ENCODE measurements at places on chromosomes 2 and 18.

DNA sequence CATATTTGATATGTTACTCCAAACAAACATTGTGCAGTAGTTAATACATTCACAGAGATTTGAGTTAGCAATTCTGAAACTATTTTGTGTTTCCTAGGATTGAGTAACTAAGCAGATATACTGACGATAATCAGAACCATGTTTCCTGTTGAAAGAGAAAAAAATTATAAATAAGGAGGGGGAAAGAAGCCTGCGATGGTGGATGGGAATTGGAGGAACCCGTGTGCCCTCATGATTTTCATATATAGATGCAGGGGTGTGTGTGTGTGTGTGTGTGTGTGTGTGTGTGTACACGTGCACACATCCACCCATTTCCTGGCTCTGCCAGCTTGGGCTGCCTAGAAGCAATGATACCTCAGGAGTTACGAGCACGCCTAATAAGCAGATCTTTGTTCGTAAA lies 56.9 kb downstream of the LPIN2 start:
- DNase-seq, result no peak

- no peak for DNase-seq
Observed at GRCh38 chr2:197889041-197889440, 84.6 kb downstream of the PLCL1 start.

DNA sequence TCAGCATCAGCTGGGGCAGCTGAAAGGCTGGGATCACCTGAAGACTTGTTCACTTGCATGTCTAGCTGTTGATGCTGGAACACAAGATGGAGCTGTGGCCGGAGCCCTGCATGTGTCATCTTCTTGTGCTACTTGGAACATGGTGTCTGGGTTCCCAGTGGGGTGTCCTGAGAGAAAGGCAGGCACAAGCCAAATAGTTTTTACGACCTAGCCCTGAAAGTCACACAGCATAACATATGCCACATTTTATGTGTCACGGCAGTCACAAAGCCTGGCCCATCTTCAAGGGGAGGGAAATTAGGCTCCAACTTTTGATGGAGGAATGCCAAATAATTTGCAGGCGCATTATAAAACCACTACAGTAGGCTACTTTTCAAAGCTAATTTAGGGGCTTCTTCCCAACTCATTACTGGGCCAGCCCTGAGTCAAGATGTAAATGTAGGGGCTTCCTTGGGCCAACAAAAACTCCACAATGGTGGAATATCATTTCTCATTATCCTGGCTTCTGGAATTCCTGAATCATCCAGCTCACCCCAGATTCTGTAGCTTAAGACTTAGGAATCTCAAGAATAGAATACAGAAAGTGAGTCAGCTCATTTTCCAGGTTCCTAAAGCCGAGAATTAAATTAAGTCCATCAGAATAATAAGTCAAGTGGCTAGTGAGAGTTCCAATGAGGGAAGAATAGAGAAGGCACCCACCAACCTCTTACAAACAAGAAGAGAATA lies 543.0 kb downstream of the TNS1 start:
- no peak for DNase-seq

DNA sequence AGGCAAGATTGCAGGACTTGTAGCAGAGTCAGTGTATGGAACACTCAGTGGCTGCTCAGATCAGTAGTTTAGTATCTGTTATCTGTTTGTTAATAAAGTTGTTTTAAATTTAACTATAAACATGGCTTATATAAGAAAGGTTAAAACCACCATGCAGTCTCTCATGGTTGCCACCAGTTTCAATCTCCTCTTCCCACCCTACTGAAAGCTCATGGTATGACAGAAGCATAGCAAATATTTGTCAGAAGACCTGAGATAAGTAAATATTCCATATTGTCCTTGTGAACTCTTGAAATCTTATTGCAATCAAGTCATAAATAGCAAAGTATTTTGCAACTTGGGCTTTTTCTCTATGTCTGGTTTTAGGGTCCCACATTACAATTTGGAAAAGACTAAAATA lies 2.1 kb upstream of the COL5A2 start:
- DNase-seq, result no peak

- DNase-seq, result no peak
Observed at GRCh38 chr2:180591947-180592346, 388.5 kb upstream of the UBE2E3 start.

- no peak for DNase-seq
Observed at GRCh38 chr2:113238871-113239839, 39.6 kb downstream of the PAX8 start.

DNA sequence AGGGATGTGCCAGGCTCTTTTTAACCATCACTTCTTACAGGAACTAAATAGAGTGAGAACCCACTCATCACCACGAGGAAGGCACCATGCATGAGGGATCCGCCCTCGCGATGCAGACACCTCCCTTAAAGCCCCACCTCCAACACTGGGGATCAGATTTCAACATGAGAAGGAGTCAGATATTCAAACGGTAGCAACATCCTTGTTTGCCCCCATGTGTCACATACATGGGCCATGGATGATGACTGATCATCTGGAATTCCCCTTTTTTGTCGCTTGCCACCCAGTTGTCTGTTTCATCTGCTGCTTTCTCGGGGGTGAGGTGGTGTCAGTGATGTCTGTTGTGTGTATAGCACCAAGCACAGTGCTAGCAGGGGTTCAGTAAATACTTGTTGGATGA lies 57.9 kb downstream of the NCK2 start:
- no peak for DNase-seq

DNA sequence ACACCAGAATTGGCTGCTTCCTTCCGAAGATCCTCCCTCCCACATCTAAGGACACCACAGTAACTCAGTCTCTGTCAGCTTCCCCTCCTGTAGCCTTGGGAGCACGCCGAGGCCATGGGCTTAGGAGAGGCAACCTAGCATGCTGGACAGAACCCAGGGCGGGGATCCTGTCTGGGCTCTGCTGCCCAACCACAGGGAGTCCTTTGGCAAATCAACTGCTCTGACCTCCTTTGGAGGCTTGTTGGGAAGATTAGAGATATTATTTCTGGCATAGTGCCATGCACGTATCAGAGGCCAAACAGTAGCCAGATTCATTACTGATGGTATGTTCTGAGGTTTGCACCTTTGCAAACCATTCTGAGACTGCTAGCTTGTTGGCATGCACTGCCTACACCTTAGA lies 262.7 kb upstream of the EPAS1 start:
- DNase-seq, result no peak

- DNase-seq, result no peak
Observed at GRCh38 chr2:55879976-55880375, 43.6 kb downstream of the EFEMP1 start.

DNA sequence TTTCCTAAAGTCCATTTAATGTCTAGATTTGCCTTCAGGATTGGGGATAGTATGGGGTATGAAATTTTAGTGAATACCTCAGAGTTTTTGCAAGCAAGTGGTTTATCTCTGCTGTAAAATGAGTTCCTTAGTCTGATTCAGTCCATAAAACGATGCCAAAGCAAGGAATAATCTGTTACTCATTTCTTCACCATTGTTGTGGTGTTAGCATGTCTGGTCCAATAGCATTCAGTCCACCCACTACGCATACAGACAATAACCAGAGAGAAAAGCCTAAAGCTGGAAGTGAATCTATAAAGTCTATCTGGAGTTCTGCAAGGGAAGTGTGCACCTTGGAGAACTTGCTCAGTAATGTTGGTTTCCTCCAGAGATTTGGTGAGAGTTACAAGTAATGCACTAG lies 12.9 kb upstream of the DPP4 start:
- no peak for DNase-seq

DNA sequence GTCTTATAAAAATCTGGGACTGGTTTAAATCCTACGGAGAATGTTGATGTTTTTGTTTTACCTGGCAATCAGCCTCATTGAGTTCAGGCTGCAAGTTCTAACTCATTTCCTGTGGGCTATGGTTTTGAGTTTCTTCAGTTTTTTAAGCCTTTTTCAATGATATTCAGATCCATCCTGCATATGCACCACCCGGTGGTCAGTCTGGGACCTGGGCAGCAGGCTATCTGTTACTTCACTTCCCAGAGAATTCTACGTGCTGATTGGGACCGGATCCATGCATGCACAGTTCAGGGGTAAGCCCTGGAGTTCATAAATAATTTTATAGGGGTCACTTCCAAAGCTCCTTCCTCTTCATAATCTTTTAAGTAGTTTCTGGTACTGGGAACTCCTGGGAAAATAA lies 339.2 kb upstream of the HNRNPA3 start:
- no peak for DNase-seq

DNA sequence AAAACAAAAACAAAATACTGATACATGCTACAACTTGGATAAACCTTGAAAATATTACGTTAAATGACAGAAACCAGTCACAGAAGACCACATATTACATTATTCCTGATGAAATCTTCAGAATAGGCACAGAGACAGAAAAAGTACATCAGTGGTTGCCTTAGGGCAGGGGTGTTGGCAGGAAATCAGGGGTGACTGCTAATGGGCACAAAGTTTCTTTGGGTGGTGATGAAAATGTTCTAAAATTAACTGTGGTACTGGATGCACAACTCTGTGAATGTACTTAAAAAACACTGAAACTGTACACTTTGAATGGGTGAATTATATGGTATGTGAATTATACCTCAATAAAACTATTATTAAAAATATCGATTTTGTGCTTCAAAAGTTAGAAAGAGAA lies 16.6 kb downstream of the NCKAP1 start:
- DNase-seq, result no peak

All from kidney glomerular epithelial cell (primary cell).